RWPE1 (cell line): ENCODE measurements at places on chromosomes 2 and 18.

- no peak for DNase-seq
These were observed 19.0 kb downstream of the UBE2E3 start for GRCh38 chr2:180999274-180999964.

DNA sequence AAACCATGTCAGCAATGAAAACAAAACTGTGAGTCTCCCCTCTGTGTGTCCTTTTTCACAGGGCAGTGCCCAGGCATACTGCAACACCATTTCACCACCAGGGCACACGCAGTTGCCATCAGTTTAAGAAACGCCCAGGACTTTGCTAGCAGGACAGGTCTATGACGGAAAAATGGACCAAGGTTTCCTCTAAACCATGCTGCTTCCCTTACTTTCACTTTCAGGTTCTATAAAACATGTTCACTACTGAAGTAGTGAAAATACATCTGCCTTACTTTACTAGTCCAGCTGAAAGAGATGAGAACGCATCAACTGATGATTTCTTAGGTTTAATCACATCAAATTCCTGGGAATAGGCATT is 110.5 kb downstream of the TCF4 start:
- DNase-seq = peak; percentile 8

DNA sequence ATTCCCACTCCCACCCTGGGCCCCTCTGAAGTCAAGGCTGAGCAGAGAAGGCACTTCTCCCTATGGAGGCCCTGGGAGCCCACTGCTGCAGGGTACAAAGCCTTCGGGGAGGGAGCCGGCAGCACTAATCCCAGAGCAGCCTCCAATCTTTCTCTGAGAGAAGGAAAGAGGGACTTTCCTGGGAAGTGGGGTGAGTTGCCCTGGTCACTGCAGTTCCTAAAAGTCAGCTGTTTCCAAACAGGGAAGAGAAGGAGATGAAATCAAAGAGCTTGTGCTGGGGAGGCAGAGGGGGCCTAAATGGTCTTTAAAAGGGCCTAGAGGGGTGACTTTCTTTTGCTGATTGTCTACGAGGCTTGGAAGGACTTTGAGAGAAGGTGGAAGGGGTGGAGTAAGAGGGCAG is 264.7 kb downstream of the TNS1 start:
- no peak for DNase-seq

GRCh38 chr2:101803945-101804696 is 106.6 kb downstream of the MAP4K4 start:
- no peak for DNase-seq

GRCh38 chr2:15378148-15378908 is 182.8 kb downstream of the NBAS start:
- DNase-seq = no peak

- DNase-seq = no peak
These were observed 43.6 kb downstream of the SRBD1 start for GRCh38 chr2:45567288-45567963.

DNA sequence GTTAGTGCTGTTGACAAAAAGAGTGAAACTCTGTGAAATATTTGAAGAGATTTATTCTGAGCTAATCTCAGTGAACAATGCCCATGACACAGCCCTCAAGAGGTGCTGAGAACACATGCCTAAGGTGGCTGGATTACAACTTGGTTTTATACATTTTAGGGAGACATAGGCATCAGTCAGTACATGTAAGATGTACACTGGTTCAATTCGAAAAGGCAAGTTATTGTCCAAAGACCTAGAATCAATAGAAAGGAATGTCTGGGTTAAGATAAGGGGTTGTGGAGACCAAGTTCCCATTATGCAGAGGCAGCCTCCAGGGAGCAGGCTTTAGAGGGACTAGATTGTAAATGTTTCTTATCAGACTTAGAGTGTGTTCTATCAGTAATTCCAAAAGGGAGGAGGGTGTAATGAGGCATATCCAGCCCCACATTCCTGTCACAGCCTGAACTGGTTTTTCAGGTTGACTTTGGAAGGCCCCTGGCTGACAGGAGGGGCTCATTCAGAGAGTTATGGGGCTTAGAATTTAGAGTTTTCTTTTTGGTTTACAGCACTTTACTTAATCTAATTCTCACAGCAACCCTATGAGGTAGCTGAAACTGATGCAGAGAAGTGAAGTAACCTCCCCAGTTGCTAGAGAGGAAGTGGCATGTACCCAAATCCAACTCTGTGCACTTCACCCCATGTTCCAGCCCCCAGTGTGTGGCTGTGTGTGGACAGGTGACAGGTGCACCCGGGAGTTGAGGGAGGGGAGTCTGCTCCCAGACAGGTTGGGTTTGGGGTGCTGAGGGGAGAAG is 28.3 kb upstream of the ASAP2 start:
- peak; percentile 72 for DNase-seq

GRCh38 chr2:1400943-1401735 is 12.1 kb upstream of the TPO start:
- DNase-seq = no peak

GRCh38 chr2:238130696-238131628 is 7.5 kb upstream of the KLHL30 start:
- DNase-seq = no peak

- peak; percentile 41 for DNase-seq
These were observed 83.8 kb downstream of the CLHC1 start for GRCh38 chr2:55148269-55148668.

GRCh38 chr2:85431570-85432205 is 13.2 kb downstream of the SH2D6 start:
- no peak for DNase-seq

DNA sequence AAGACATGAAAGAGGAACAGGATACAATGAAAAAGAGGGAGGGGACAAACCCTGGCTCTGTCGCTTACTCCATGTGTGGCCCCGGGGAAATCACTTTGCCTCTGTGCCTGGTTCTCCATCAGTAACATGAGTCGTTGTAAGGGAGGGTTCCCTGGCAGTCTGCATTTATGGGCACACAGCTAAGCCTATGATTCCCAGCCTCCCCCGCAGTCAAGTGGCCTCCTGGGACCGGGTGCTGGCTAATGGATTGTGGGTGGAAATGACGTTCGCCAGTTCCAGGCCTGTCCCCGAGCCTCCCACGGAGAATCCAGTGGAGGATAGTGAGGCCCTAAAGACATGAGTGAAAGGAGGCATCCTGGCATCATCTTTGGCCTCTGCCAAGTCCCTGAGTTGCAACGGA is 42.7 kb downstream of the SFXN5 start:
- DNase-seq = no peak

GRCh38 chr18:73168236-73168635 is 300.4 kb upstream of the NETO1 start:
- DNase-seq = no peak

DNA sequence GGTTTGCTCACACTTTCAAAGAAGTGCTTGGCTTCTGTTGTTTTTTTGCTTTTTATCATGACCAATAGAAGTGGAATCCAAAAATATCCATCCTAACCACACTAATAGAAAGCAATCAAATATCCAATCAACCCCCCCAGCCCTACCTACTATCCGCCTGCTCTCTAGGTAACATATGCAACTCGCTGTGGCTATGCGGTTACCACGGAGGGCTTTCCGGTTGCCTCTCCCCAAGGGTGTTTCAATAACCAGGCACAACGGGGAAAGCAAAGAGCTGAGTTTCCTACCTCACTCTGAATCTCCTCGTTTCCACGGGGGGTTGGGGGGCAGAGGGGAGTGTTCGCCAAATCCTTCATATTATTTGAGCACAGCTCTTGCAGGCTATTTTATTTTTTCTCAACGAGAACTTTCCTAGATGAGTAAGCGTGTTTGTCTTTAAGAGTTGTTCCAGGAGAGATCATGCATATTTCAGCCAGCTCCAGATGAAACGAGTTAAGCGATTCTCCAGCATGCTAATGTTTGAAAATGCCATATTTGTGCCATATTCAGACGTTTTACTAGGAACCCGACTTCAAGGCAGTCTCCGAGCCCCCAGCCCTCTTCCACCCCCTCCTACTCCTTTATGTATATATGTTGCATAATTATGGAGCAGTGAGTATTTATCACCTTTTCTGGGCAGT is 30.3 kb downstream of the PAX3 start:
- no peak for DNase-seq

DNA sequence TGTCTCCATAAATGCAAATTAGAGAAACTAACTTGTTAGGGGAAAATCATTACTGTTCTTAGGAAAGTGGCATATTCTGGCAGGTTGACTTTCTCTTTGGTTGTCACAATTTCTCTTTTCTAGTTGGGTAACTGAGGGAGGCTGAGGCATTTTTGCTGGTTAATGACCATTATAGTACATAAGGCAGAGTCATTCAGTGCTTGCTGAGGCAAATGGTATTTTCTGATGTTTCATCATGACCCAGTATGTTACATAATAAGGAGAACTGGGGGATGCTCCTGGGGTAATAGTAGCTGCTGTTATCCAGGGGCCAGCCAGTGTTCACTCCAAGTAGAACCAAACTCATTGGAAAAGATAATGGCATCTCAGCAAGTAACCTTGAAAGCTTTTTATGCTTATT is 62.3 kb downstream of the ITGA6 start:
- no peak for DNase-seq

DNA sequence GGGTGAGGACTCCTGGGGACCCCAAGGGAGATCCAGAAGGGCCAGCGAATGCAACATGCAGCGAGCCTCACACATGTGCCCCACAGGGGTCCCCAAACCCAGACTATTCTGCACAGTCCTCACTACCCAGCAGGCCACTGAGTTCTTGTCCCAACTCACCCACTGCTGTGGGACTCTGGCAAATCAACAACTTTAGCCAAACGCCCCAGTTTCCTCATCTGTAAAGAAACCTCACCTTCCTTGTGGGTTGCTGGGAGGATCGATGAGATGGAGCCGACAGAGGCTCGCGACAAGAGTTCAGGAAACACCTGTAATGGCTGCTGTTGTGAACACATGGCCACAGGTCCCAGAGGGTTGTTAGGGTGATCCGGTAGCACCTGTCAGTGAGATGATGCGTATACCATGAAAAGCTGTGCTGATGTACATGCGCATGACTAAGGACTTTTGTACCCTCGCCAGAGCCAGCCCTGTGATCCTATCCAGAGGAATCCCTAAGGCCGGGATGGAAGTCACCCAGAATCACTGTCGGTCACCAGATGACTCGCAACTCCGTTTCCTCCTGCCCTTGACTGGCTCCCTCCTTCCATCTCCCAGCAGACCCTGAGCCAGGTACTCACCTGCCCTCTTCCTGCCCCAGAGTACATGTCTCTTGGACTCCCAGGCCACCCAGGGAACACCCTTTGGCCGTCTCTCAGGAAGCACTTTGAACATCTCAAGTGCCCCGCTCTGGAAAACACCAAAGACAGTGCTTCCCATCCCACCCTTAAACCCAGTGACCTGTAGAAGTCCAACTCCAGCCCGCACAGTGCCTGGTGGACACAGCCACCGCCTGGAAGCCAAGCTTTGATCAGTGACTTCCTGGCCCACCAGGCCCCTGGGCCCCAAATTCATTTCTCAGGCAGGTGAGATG is 103.3 kb upstream of the ID2 start:
- no peak for DNase-seq

DNA sequence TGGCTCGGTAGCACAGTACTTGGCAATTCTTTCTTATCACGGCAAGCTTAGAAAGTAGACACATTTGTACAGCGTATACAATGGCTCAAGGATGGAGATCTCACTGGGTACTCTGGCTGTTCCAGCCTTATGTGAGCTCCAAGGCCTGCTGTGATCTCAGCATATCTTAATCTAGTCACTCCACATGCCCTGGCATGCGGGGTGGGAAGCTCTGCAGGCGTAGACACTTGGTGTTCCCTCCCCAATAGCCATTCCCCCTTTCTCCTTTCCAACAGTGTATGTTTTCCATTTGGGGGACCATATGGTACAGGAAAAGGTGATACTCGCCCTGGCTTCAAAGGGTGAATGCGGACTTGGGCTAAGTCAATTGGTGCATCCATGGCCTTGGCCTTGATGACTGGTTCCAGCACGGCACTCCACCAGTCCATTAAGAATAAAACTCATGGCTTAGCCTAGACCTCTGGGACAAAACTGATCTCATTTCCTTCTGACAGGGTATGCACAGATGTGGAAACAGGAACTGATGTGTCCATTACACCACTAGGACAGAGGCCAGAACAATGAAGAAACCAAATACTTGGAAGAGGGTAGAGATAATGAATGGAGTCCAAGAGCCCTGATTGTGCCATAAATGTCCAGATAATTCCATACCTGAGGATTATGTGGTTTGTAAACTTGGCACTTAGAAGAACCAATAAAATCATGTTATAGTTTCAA is 28.4 kb downstream of the TGIF1 start:
- DNase-seq = no peak

DNA sequence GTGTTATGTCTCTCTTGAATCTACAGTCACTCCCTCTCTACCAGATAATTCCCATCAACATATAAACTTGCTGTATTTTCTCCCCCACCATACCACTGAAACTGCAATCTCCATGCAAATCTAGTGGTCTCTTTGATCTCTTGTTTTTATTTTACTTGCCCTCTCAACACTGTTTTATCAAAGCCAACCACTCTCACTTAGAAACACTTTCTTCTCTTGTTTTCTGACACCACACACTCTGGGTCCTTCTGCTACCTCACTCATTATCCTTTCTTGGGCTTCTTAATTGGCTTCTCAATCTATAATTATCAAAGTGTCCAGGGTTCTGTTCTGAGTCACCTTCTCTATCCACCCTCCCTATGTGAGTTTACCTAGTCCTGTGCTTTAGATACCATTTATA is 2.0 kb upstream of the MCFD2 start:
- DNase-seq = no peak

GRCh38 chr18:48531908-48532307 is 6.9 kb upstream of the CTIF start:
- DNase-seq = no peak

DNA sequence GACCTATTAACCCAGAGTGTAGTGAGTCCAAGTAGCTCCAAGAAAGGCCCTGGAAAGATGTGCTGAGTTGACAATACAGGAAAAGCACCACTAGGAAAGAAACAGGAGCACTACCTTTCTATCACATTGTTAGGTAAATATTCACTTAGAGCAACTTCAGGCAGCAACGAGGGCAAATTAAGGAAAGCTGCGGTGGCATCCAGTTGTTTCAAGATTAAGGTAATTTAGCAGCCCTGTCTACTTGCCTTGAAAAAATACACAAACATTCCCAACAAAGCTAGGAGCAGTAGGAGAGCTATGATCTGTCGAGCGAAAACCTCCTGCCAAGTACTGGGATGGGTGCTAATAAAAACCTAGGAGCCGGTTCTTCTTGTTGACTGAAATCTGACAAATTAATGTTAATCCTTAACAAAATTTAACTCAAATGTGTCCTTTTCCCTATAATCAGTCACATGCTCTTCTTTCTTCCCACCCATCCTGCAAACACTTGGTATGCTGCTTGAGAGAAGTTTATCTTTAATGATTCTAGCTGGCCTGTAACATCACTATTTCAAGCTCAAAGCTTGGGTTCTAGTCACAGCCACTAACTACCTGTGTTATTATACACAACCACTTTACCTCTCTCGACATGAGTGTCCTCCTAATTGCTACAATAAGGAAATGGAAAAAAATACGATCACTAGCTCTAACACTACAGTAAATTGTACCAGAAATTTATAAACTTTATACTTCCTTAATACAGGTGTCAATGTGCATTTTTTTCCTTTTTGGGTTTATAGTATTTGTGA is 2.0 kb downstream of the ACAA2 start:
- no peak for DNase-seq

DNA sequence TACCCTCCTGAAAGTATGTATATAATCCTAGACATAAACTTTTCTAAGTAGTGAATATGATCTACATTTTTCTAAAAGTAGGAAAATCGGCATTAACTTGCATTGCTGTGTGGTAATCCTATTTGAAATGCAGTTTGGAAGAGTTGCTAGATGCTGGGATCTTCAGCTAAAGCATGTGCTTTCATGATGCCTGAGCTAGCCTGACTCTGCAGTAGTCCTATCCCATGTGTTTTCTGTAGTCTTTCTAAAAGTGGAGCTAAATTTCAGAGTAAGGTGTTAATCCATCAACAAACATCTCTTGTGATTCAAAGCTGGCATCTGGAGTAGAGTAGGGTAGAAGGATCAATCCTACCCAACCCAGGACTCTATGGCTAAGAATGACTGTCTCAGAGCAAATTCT is 229.4 kb downstream of the THSD7B start:
- DNase-seq = no peak
